ENCODE measurements at places on chromosomes 4 and X.

- DNase-seq, result no peak
Measured at GRCh38 chr4:156660465-156660864, 311.1 kb downstream of the PDGFC start.

DNA sequence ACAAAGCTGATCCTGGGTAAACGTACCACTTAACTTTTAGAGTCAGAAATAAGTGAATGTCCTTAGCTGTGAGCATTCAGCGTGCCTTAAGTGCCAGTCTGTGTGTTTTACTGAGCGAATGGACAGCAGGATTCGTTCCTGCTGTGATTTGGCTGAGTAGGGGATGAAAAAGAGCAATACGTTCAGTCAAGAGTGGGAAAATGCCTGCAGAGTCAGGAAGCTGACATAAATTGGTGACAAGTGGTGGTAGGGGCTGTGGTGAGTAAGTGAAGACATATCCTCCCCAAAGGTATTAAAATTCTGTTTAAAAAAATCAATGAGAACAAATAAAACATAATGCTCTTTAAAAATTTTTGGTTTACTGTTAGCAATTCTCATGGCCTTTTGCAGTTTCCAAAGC, 56.6 kb upstream of the TNIP3 start:
- DNase-seq, result no peak

GRCh38 chrX:3370656-3371055, 24.2 kb upstream of the MXRA5 start:
- DNase-seq, result no peak

DNA sequence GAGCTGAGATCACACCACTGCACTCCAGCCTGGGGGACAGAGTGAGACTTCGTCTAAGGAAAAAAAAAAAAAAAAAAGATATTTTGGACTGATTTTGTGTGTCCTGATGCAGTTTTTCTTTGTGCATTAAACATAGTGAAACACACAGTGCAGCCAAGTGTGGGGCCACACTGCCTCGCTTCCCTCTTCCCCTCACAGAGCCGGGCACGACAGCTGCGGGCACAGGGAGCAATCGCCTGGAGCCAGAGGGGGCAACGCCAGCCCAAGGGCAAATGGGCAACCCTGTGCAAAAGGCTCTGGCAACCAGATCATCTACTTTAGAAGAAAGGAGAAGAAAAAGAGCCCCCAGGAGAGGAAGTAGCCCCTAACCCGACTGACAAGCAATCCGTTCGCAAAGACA, 13.5 kb upstream of the CCNQ start:
- DNase-seq, result no peak

DNA sequence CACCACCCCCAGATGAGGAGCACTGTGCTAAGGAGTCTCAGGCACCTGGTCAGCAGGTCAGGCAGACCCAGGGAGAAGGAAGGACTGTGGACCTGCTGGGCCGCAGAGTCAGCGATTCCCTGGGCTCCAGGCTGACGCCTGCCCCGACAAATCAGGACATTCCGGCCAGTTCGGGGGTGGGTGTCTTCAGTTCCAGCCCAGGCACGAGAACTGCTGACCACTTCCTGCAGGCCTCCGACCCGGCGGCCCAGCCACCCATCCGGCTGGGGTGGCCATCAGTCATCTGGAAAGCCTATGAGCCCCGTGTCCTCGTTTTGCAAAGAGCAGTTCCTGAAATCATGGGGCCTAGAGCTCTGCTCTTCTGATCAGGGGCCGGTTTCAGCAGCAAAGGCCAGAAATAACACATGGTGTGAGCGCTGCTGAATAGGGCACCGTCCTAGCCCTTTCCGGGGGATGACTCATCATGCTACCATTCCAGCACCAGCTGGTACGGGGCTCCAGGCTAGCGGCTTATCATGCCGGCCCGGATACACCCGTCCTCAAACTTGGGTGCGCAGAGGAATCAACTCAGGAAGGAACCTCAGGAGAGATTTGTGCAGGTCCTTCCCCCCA, 7.8 kb upstream of the SH3TC1 start:
- DNase-seq, result no peak

- no peak for DNase-seq
Measured at GRCh38 chr4:182019148-182019652, 224.0 kb upstream of the TENM3 start.

- no peak for DNase-seq
Measured at GRCh38 chrX:138127314-138127713, 561.4 kb downstream of the ZIC3 start.

GRCh38 chr4:1405636-1406393, 427 bp downstream of the NKX1-1 start:
- no peak for DNase-seq

DNA sequence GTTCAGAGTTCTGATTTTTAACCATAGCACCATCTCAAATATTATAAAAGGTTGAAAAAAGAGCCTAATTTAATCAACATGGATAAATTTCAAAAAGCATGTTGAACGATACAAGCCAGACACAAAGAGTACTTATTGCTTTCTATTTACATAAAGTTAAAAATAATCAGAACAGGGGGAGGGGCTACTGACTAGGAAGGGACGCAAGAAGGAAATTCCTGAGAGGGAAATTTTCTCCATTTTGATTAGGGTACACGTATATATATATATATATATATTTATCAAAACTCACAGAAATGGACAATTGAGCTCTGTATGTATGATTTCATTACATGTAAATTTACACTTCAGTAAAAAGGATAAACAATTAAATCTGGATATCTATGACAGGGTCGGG, 482 bp upstream of the MBTPS2 start:
- no peak for DNase-seq

- no peak for DNase-seq
Measured at GRCh38 chrX:19750028-19750782, 137.2 kb downstream of the SH3KBP1 start.

- no peak for DNase-seq
Measured at GRCh38 chr4:65508168-65508567, 162.1 kb downstream of the EPHA5 start.

GRCh38 chrX:29662759-29663503, 552.4 kb upstream of the MAGEB2 start:
- no peak for DNase-seq

DNA sequence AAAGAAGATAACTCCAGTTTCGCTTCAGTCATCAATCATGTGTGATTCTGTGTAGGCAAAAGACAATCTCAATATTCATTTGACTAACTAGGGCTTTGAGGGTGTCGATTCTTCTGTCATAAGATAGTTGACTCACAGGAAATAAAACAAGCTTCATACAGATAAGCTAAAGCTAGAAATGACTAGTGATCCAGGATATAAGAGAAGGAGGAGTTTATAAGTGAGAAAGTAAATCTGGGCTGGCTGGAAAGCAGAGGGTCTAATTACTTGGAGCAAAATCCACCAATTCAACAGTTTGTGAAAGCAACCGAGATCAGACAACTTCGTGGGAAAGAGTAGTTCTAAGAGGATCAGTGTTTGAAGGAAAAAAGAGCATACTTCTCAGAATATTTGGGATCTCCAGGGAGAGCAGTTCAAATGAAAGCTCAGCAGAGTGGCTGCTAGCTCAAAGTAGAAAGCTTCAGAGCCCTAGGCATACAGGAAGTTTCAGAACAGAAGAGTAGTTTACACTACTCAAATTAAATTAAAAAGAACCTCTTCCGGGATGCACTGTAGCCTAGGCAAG, 429.3 kb downstream of the INPP4B start:
- DNase-seq, result peak; percentile 39

- no peak for DNase-seq
Measured at GRCh38 chr4:8851321-8852117, 20.1 kb downstream of the HMX1 start.

- peak; percentile 57 for DNase-seq
Measured at GRCh38 chr4:38837849-38838248, 18.8 kb downstream of the TLR6 start.

DNA sequence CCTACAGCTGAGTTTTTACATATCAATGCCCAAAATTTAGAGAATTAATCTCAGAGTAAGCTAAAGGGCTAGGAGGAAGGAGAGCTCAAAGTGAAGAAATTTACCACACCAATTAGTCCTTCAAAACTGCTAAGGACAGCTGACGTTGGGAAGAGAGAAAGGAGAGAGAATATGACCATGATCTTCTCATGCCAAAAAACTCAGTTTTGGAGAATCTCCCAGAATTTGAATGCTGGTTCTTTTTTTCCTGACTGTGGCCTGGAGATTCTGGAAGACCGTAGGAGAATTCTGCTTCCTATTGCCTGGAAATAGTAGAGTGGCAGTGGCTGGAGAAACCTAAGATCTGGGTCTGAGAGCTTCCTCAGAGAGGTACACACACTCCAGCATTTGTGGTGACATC, 834.4 kb upstream of the SLIT2 start:
- DNase-seq, result no peak

GRCh38 chrX:97685753-97686152, 802.0 kb downstream of the RPA4 start:
- peak; percentile 3 for DNase-seq

- DNase-seq, result no peak
Measured at GRCh38 chr4:84958434-84958833, 8.1 kb downstream of the WDFY3 start.
